ENCODE measurements at places on chromosomes 1 and 21.
A peak's percentile ranks its signal among the peaks of the same experiment; 100 is the strongest.

GRCh38 chr1:93716941-93717368, 35.3 kb upstream of the BCAR3 start:
- DNase-seq = no peak

DNA sequence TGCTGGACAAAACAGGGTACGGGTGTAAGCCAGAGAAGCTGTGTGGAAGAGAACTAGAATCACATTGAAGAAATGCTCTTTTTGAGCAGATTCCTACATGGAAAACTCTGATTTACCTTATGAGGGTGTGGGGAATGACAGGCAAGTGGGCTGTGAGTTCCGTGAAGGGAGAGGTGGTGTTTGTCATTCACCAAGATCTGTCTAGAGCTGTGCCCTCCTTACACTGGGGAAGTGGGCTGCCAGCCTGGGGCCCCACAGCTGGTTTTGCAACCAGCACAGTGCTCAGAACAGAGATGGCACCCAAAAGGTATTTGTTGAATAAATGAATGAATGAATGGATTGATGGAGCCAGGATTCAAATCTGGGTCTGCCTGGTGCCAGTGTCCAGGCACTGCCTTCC, 10.4 kb downstream of the RCAN1 start:
- no peak for DNase-seq

DNA sequence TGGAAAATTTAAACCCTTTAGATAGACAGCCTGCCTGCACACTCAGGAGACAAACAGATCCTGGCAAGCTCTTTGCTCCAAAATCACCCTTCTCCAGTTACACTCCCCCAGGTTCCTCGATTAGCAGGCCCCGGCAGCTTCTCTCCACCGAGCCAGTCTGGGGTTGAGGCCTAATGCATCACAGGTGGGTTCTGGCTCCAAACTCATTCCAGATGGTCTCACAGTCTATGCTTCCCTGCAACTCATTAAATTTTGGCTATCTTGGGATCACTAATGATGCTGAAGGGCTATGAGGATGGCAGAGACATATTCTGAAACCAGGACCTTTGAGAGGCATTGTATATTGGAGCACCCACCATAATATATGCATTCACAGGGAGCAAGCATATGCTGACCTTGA, 559.8 kb upstream of the USP24 start:
- no peak for DNase-seq

- DNase-seq = peak; percentile 24
These were observed 93.5 kb downstream of the KIF26B start for GRCh38 chr1:245248231-245248731.

GRCh38 chr1:217188280-217189237, 442.3 kb downstream of the GPATCH2 start:
- no peak for DNase-seq

GRCh38 chr21:33998402-33998801, 75.0 kb upstream of the MRPS6 start:
- DNase-seq = no peak

- DNase-seq = no peak
These were observed 16.0 kb downstream of the ZBTB17 start for GRCh38 chr1:15959827-15960446.

- no peak for DNase-seq
These were observed 14.0 kb upstream of the SPSB1 start for GRCh38 chr1:9278585-9279153.

DNA sequence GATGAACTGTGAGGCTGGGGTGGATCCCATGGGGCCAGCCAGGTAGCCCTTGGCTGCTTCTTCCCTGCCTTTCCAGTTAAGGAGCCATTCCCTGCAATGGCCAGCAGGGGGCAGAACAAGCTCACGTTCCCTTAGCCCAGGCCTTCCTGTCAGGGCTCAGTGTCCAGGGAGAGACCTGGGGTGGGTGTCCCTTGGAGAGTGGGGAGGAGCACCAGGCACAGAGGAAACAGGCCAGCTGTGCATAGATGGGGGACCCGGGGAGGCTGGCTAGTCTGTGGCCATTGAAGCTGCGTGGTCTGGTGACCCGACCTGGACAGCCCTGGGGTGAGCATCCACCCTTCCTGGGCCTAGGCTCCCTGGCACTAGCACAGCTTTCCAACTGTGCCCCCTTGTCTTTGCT, 13.2 kb upstream of the EPS8L3 start:
- DNase-seq = peak; percentile 34

- DNase-seq = no peak
These were observed 110.1 kb upstream of the VAV3 start for GRCh38 chr1:108075055-108075454.

DNA sequence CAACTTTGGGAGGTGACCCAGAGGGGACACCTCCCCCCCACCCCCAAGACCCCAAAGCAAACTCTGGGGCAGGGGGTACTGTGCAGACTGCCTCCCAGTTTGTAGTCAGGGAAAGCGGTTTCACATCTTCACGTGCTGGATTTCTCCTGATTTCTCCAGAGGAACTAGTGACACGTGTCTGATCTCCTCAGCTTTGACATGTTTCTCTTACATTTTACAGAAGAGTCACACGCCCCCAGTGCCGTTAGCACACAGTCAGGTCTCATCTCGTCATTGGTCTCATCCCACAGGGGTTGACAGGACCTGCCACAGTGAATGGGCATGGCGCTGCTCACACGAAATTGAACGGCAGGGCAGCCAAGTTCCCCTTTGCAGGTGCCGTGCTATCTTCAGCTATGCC, 11.8 kb downstream of the PDPN start:
- DNase-seq = no peak

DNA sequence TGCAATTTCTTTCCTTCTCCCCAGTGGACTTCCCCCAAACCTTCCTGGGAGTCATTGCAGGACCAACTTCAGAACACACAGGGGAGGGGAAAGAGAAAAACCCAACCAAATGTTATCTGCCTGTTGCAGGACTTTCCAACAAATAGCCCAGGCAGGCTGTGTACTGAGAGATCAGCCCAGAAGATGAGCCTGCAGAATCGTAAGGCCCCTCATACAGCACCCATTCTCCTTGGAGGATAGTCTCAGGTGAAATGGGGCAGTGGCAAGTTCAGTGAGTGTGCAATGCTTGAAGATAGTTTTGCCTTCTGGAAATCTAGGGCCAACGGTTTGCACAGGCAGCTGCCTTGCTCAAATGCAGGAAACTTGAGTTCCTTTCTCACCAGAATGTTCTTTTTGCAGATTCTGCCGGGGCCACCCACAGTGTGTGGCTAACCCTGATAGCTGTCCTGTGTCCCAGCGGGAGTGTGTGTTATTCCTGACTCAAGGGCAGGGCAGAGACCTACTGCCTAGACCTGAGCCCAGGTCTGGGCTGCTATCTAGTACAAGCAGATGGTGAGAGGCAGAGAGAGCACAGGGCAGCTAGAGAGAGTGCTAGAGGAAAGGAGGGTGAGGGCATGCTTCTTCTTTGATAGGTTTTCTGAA, 48.8 kb downstream of the GADD45A start:
- no peak for DNase-seq

DNA sequence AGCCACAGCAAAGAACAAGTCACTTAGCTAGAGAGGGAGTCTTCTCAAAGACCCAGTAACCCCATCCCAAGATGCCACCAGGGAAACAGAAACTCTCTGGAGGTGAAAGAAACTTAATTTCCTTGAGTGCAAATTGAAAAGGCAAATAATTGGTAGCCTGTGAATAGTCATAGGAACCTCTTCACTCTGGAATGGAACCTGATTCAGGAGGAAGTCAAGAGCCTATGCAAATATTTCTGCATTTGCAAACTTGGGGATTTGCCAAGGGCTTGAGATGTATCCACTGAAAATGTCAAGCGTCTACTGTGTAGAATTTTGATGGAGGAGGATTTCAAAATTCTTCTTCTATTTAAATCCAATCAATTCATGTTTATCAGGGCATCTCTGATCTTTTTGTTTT, 5.7 kb downstream of the HIVEP3 start:
- no peak for DNase-seq

- no peak for DNase-seq
These were observed 4.5 kb upstream of the REN start for GRCh38 chr1:204170494-204171155.

DNA sequence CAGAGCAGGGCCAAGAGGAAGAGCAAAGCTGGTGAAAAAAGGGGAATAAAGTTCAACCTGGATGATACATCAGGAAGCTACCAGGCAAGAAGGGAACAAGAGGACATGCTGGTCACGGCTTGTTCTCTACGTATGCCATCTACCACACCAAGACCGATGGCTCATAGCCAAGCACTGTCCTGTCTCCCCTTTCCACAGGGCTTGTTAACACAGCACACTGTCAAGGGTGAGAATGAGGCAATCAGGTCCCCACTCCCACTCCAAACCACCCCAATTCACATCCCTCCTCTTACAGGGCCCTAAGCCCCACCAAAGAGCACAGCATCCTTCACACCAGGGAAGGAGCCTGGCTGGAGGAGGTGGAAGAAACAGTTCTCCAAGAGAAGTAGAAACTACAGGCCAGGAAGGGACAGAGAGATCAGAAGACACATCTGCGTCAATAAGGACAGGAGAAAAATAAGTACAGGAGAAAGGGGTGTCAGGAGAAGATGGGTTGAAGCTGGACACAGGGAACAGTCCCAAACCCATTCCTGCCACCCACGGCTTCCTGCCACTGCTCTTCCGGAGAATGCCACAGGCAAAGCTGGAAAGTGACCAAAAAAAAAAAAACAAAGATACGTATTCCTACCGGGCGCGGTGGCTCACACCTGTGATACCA, 923 bp upstream of the SHC1 start:
- no peak for DNase-seq

GRCh38 chr1:200850554-200850953, 22.2 kb upstream of the GPR25 start:
- no peak for DNase-seq

DNA sequence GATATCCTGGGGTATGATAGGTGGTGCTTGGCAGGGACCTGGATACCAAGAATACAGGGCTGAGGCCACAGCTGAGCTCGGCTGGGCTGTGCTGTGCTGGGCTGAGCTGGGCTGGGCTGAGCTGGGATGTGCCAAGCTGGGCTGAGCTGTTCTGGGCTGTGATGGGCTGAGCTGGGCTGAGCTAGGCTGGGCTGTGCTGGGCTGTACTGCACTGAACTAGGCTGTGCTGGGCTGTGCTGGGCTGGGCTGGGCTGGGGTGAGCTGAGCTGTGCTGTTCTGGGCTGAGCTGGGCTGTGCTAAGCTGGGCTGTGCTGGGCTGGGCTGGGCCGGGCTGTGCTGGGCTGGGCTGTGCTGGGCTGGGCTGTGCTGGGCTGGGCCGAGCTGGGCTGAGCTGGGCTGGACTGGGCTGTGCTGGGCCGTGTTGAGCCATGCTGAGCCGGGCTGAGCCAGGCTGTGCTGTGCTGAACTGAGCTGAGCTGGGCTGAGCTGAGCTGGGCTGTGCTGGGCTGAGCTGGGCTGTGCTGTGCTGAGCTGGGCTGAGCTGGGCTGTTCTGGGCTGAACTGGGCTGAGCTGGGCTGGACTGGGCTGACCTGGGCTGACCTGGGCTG, 94.7 kb upstream of the ACTRT2 start:
- no peak for DNase-seq

GRCh38 chr1:193634470-193634869, 448.1 kb upstream of the B3GALT2 start:
- DNase-seq = no peak

DNA sequence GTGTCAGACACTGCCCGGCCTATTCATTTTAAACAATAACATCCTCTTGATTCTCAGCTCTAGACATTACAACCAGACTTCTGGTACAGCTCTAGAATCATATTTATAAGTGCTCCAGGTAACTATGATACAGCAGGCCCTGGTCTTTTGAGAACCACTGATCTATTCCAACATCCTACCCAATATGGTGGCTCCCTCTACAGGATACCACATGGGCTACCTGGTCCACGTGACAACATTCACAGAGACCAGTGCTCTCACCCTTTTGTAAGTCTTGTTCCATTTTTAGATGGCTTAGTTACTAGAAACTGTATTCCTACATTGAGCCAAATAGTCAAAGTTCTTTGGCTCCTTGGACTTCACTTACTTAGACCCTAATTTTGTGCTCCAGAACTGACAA, 102.9 kb downstream of the PTPN14 start:
- no peak for DNase-seq

- no peak for DNase-seq
These were observed 61.3 kb upstream of the PLD5 start for GRCh38 chr1:242585616-242586359.

DNA sequence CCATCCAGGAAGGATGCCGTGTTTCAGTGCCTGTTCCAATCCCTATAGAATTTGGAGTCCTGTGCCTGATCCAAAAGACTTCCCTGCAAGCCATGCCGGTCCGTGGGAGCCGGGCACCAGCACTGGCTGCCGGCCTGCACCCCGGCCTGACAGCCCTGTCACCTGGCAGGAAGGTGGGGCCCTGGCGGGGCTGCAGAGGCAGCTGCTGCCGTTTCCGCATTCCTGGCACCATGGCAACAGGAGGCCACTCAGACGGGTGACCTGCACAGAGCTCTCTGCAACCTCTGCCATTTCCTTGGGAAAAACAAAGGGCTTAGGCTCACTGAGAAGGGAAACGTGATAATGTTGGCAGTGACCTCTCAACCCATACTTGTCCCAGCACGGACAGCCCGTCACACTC, 63.2 kb upstream of the TMEM51 start:
- DNase-seq = no peak

- DNase-seq = no peak
These were observed 159.5 kb upstream of the RNPC3 start for GRCh38 chr1:103365860-103366569.

DNA sequence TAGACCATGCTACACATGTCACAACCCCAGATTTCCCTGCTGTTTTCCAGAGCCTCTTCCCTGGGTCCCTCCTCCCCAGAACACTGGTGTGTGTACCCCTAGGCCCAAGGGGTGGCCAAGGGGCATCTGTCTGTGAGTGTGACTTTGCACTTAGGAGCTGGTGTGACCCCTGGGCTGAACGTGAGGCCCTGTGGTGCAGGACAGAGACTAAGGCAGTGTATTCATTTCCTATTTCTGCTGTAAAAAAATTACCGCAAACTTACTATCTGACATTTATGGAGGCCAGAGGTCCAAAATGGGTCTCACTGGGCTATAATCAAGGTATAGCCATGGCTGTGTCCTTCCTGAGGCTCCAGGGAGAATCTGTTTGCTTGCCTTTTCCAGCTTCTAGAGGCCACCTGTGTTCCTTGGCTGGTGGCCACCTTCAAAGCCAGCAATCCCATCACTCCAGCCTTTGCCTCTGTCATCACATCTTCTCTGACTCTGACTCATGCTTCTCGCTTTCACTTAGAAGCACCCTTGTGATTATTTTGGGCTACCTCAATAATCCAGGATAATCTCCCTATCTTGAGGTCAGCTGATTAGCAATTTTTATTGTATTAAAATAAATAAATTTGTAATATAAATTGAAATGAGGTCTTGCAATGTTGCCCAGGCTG, 24.0 kb upstream of the ELOA start:
- no peak for DNase-seq

DNA sequence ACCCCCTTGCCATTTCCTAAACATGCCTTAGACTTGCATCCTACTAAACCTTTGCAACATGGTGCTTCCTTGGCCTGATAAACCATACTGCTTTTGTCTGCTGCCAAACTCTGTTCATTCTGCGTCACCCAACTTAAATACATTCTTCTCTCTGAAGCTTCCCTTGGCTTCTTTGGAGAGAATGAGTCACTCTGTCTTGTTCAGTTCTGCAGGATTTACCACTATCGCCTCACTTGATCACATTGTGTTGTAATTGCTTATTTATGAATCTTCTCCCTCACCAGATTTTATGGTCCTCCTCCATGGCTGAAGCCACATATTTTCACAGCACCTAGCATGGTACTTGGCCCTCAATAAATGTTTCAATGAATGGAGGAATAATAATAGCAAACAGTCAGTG, 21.7 kb upstream of the TUT4 start:
- DNase-seq = no peak
